ENCODE measurements at places on chromosomes 16 and 17.

DNA sequence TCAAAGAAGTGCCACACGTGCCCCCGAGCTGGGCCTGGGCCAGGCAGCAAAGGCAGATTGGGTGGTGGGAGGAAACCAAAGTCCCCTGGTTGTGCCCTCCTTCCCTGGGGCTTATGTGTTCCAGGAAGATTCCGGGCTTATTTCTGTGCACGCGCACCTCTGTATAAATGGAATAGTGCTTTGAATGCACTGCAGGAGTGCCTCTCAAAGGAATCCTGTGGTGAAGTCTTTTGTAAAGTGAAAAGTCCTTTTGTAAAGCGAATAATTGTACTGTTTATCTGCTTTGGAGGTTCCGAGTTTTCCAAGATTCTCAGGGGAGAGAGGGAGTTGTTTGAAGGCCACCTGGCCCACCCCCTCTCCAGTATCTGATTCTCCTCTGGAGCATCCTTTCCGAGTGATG lies 26.8 kb downstream of the C17orf75 start:
- no peak for DNase-seq

GRCh38 chr17:34706029-34706428 lies 126.6 kb downstream of the TMEM132E start:
- DNase-seq: no peak

- no peak for DNase-seq
Observed at GRCh38 chr16:49528060-49528865, 154.7 kb downstream of the C16orf78 start.

DNA sequence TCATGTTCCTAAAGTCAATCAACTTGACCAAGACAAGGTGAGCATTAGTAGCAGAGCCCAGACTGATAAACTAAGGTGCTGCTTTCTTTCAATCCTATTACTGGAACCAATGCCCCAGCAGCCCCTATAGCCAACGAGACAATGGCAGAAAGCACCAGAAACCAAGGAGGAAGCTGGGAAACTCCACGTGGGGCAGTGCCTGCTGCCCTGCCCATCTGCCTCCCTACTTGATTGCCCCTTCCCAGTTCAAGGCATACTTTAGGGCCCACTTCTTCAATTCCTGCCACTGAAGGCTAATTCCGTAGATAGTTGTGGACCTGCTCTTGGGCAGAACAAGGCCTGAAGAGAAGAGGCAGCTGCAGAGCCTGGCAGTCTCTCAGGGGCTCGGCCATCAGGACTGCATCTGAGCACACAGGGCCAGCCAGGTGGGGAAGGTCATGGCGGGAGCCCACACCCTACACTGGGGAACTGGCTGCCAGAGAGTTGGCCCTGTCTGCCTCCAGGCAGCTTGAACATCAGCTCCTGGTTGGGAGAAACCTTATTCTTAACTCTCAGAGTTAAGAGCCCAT lies 30.9 kb downstream of the WSB1 start:
- DNase-seq: no peak

GRCh38 chr16:17318238-17318637 lies 152.5 kb downstream of the XYLT1 start:
- no peak for DNase-seq

DNA sequence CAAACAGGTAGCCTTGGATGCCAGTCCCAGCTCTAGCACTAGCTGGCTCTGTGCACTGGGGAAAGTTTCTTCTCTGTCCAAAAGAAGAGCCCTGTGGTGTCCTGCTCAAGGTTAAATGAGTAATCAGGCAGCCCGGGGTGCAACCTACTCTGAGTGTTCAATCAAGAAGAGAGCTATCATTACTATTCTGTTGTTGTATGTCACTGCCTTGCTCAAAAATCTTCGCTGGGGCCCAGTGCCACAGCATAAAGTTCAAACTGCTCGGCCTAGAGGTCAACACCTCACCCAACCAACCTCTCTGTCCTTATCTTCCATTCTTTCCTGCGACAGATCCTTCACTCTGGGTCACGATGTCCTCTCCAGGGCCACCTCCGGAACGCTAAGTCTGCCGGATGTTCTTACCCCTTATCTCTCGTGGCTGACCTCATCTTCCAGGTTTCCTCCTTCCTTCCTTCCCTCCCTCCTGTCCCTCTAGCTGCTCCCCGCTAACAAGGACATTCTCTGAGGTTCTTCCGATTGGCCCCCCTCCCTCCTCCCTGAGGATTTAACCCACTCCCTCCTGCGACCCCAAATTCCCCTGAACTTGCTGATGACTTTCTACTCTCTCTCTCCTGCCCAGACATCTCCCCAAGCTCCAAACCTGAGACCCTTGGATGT lies 4.4 kb downstream of the FDXR start:
- no peak for DNase-seq

DNA sequence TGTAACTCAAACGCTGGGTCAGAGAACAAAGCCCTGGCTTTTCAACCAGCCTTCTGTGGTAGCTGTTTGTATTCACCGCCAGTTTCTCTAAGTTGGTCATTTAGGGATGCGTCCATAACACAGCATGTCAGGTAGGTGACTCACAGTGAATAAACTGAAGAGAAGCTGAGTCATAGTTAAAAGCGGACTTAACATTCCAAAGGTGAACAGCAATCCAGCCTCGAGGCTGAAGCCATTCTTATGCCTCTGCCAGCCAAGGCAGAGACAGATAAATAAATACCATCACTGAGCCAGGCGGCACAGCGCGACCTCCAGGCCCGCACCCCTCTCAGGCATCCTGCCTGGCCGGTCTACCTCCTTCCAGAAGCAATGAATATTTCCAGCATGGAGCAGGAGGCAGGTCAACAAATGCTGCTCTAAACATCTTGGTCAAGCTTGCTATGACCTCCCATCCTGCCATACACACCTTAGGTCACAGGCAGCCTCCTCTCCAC lies 12.4 kb upstream of the CACNG4 start:
- no peak for DNase-seq

- no peak for DNase-seq
Observed at GRCh38 chr16:76539609-76540008, 262.4 kb downstream of the CNTNAP4 start.

DNA sequence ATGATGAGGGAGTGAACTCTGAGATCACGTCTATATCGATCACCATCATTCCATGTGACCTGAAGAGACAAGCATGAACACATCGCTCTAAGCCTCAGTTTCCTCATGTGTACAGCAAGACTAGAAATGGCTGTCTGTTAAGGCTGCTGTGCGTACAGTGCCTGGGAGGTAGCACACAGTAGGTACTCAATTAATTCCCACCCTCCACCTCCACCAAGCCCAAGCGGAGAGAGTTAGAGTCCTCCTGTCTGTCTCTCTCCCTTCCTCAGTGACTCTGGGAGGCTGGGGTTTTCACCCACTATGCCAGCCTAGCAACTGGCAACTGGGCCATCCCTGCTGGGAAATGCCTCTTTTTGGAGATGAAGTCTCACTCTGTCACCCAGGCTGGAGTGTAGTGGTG lies 318.3 kb upstream of the CCL2 start:
- DNase-seq: no peak

- no peak for DNase-seq
Observed at GRCh38 chr17:50048146-50048720, 7.7 kb upstream of the ITGA3 start.

GRCh38 chr17:56913353-56913866 lies 439 bp downstream of the TRIM25 start:
- no peak for DNase-seq

Measured in stimulated activated CD8-positive, alpha-beta memory T cell treated with anti-CD3 and anti-CD28 coated beads, Interleukin-7, amount 100 ng/mL, for 1 hour (primary cell).